Dorsolateral prefrontal cortex (tissue), 122 donors: ENCODE measurements at places on chromosomes 12 and 14.
A peak's percentile ranks its signal among the peaks of the same experiment; 100 is the strongest.

- no peak for DNase-seq
These were observed 14.0 kb upstream of the CRADD start for GRCh38 chr12:93663006-93663728.

GRCh38 chr12:94718114-94718513 is 67.8 kb upstream of the TMCC3 start:
- DNase-seq = no peak

- DNase-seq = no peak
These were observed 29.0 kb upstream of the SRGAP1 start for GRCh38 chr12:63815482-63815852.

GRCh38 chr12:24615967-24616411 is 332.9 kb downstream of the BCAT1 start:
- DNase-seq = no peak

- DNase-seq = no peak
These were observed 275.0 kb upstream of the KITLG start for GRCh38 chr12:88855301-88855700.

DNA sequence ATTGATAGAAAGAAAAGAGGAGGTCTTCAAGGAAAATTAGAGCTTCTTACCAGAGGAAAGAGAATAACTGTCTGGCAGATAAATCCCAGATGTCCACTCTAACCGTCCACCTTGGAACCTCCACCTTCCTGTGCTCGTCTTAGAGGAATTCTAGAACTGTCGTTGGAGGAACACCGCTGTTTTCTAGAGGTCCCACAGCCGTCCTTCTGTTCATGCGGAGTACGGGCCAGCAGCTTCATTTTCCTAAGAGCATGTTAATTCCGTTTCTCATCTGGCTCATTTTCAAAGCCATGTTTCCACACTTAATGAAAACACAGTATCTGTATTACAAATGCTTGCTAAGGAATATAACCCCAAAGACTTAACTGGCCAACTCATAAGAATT is 107.9 kb upstream of the ESRRB start:
- no peak for DNase-seq

DNA sequence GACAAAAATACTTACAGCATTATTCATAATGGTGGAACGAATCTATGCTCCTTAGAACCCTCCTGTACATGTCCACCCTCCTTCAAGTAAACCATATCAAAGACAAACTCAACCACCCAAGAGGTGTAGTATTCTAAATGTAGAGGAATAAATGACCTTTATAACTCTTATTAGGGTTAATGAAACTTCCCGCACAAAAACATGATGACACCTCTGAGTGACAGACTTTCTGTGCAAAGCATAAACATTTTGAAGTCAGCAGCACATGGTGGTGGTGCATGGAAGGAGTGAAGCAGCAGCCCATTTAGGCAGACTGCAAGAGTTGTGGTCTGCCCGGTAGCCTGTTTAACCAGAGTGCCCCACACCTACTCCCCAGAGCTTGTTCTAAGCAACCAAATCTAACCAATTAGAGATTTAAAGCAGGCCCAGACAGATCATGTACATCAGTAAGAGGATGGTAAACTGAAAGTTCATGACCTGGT is 615 bp upstream of the ASB8 start:
- DNase-seq = no peak

DNA sequence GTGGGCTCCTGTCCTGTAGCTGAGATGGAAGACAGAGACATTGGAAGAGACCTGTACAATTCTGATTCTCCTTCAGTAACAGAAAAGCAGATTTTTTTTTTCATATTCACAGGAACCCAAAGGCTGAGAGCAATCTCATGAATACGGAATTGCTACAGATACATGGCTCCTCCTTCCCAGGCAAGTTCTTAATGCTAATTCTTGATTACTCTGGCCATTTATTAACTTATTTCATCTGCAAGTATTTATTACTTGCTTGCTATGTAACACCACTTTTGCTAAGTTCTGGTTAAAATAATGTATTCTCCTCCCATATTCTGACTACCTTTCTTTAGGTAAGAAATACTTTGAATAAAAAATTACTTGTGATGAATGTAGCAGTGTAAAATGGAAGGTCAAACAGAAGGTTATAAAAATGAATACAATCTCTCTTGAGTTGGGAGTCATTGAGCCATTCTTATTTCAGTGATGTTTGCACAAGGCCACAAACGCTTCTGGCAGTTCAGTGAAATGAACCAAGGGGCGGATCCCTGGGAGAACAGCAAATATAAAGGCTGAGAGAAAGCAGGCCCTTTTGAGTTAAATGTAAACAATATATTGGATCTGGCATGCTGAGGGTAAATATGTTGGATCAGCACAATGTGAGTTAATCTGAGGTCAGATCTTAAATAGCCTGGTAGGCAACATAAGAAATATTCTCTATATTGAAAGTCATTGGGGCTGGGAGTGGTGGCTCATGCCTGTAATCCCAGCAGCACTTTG is 37.6 kb downstream of the MUCL1 start:
- DNase-seq = no peak

- no peak for DNase-seq
These were observed 150.8 kb upstream of the FSCB start for GRCh38 chr14:44657696-44658388.

DNA sequence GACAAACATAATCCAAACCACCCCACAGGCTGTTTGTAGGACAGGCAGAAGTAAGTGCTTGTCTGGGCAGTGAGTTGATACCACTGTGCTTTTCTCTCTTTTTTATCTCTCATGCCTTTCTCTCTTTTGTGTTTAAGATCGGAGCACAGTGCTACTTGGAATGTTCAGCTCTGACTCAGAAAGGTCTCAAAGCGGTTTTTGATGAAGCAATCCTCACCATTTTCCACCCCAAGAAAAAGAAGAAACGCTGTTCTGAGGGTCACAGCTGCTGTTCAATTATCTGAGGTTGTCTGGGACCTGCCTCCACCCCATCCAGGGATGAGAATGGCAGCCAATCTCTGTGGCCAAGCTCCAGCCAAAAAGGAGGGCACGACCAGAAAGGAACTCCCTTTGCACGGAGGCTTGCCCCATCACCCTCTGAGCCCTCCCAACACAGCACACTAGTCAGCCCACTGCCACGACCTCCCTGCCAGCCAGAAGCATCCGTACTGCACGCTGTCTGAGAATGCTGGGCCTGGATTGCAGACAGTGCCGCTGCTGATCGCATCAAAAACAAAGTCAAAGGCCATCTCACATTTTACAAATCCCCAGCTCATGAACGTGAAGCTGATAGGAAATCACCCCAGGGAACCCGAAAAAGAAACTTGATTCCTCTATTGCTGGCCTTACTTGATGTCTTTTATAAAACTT is 27.8 kb downstream of the GPHB5 start:
- no peak for DNase-seq

DNA sequence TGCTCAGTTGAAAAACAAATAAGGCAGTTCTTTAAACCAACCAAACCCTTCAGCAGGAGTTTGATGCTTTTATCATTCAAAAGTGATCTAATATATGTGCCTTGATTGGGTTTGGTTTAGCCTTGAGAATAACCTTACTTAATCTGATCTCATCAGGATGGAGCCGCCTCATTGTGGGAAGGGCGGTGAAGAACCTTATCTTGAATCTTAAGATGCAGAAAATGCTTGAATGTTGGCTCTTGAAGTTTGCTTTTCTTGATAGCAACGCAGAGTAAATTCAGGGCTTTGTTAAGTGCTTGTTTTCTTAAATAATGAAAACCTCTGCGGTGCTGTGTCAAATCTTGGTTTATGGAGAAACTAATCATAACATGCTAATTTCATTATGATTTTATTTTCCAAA is 138.2 kb downstream of the MON2 start:
- DNase-seq = no peak

- DNase-seq = no peak
These were observed 25.0 kb upstream of the POLR3B start for GRCh38 chr12:106332536-106332935.

GRCh38 chr12:46629331-46630229 is 196.2 kb downstream of the SLC38A4 start:
- no peak for DNase-seq

DNA sequence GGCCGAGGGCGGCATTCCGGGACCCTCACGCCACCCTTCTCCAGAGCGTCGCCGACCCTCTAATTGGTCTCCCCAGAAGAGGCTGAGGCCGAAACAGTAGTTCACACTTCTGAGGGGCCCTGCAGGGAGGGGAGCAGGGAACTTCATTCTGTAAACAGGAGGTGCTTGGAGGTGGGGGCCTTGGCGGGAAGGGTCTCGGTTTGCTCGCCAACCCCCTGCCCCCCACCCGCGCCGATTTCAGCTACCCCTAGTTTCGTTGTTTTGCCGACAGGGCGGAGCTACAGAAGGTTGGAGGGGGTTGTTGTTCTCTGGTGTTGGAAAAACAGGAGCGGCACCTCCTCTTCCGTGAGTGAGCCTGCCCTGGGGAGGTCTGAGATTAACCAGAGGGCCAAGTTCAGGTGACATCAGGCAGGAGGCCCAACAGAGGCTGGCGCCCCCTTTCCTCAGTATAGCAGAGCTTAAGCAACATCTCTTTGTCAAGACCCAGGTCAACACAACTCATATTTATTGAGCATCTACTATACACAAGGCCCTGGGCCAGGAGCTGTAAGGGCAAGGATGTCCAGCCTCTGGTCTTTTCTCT is 682 bp downstream of the ERBB3 start:
- no peak for DNase-seq

DNA sequence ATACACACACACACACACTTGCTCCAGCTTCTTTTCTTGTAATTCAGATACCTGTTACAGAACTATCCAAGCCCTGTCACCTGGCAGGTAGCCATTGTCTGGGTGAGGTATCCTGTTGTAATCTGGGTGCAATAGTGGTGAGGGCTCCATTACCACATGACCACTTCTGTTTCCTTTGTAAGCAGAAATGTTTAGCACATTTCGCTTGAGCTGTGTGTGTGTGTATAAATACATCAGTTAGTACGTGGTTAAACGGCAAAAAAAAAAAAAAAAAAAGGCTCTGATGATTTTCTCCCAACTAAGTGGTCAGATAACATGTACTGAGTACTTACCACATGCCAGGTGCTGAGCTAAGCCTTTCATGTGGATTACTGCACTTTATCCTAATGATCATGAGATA is 129.3 kb upstream of the SSTR1 start:
- no peak for DNase-seq

GRCh38 chr12:86170051-86170450 is 86.1 kb downstream of the MGAT4C start:
- DNase-seq = no peak

- DNase-seq = no peak
These were observed 5.0 kb upstream of the MIA2 start for GRCh38 chr14:39228509-39229221.

GRCh38 chr12:79439175-79439825 is 251.5 kb downstream of the PAWR start:
- no peak for DNase-seq

DNA sequence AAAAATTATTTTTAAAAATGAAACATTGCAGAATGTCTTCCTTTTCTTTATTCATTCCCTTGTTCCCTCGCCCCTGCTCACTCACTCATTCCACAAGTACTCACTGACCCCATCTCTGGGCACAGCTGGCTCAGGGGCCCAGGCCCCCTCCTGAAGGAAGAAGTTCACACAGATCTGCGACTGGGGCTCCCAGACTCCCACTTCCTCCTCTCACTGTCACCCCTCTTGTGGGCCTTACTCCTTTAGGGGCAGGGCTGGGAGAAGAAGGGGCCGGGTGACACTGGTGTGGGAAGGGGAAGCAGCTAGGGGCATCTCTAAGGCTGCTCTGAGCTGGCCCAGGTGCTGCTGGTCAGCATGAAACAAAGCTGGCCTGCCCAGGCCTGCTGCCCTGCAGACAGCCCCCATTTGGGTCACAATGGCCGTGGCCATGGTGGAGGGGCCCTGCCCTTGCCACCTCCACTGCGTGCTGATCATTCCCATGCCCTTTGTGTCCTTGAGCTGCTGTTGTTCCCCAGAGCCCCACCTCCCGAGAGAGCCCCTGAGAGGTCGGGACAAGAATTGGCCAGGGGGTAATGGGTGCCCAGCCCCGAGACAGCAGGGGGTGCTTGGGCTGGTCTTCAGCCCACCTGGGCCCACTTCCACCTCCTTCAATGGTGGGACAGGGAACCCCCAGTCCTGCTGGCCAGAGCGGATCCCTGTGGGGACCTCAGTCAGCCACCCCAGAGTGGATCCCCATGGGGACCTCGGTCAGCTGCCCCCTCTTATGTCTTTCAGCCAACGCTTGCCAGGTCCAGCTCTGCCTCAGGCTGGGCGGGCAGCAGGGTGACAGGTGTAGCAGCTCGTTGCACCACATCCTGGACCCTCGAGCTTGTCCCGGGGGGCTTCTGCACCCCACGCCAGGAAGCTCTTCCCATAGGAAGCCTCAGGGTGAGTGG is 212.4 kb upstream of the C14orf180 start:
- no peak for DNase-seq

- no peak for DNase-seq
These were observed 193.5 kb upstream of the CNOT2 start for GRCh38 chr12:70049596-70050360.

DNA sequence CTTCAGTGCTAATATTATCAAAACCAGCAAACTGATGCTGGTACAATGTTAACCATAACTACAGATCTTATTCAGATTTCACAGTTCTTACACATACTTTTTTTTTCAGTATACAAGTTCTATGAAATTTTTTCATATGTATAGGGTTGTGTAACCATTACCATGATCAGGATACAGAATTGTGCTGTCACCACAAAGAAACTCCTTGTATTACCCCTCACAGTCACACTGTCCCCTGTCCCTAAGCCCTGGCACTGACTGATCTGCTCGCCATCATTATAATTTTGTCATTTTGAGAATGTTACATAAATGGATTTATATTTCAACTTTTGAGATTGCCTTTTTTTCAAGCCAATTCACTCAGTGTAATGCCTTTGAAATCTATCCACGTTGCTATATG is 21.3 kb upstream of the NFKBIA start:
- no peak for DNase-seq

- DNase-seq = no peak
These were observed 113.5 kb downstream of the C12orf75 start for GRCh38 chr12:105443802-105444652.

DNA sequence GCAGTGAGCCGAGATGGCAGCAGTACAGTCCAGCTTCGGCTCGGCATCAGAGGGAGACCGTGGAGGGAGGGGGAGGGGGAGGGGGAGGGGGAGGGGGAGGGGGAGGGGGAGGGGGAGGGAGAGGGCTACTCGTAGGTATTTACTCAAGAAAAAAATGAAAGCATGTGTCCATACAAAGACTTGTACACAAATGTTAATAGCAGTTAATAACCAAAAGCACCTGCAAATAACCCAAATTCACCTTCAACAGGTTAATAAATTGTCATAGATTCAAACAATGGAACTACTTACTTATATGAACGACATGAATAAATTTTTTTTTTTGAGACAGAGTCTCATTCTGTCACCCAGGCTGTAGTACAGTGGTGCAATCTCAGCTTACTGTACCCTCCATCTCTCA is 152.4 kb downstream of the BRMS1L start:
- no peak for DNase-seq

- DNase-seq = no peak
These were observed 59.4 kb downstream of the EML1 start for GRCh38 chr14:99852578-99852977.

DNA sequence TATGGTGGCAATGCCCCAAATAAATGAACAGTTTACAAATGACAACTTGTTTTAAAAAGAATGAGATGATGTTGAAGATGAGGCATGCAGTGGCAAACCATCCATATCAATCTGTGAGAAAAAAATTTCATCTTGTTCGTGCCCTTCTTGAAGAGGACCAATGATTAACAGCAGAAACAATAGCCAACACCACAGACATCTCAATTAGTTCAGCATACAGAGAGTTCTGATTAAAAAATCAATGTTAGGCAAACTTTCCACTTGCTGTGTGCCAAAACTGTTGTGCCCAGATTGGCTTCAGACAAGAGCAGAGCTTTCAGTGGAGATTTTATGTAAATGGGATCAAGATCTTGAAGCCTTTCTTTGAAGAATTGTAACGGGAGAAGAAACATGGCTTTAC is 329.9 kb downstream of the BMP4 start:
- no peak for DNase-seq

GRCh38 chr14:95500772-95501401 is 15.6 kb downstream of the SYNE3 start:
- peak; percentile 66 for DNase-seq
